ENCODE measurements at places on chromosomes 16 and 17. TPM values are rescaled to one million over a fixed set of nuclear protein-coding genes. Genes with fewer than 3 reads are reported as not detected.

Gene LRRC3C
- not detected for total RNA-seq

Gene MT4
- total RNA-seq, result not detected

Gene BCL6B
- total RNA-seq, result 7.4 TPM

Gene NRN1L
- 4.9 TPM for total RNA-seq
